Suppressor macrophage treated with lipopolysaccharide for 4 hours (primary cell): ENCODE measurements at places on chromosomes 1 and 21.

DNA sequence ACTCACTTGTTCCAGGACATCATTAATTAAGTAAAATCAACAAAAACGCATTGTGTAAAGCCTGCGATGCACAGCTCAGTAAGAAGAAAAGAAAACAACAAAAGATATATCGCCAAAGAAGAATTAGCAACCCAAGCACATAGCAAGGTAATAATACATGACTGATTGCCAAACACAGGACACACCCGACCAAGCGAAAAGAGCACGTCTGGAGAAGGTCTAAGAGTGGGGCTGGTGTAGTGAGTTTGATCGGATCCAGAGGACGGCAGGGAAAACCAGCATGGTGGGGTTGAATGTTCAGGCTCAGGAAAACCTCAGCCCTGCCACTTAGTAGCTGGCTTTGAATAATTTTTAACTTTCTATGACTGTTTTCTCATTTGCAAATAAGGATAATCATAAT, 69.8 kb downstream of the JAK1 start:
- no peak for DNase-seq

DNA sequence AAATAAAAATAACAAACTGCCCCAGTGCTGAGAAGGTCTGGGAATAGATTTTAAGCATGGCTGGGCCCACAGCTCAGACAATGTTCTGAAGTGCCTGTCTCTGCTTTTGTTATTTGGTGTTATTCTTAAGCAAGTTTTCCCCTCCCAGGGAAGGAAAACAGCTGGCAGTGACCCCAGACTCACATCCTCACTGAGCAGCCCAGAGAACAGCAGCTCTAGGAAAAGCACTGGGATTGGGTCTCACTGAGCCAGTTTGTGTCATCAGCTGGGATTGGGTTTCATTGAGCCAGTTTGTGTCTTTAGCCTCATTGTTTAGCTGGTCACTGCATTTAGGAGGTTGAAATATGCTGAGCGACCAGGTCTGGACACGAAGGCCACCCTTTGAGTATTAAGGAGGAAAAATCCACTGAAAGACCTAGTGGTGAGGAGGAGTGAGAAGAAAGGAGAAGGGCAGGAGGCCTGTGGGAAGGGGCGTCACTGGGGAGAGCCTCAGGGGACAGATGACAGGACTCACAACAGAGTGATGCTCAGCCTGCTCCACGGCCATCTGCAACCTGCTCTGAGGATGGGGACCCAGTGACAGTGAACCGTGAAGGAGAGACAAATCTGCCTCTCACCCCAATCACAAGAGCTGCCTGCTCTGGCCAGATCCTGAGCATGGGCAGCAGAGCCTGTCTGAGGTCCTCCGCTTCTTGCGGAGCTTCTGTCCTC, 103.8 kb downstream of the TOMM20 start:
- no peak for DNase-seq

GRCh38 chr21:18245464-18245967, 883 bp downstream of the CHODL start:
- DNase-seq: no peak

- DNase-seq: no peak
Observed at GRCh38 chr1:59458884-59459283, 162.0 kb downstream of the FGGY start.

- DNase-seq: peak; percentile 99
Observed at GRCh38 chr1:226827968-226828513, 42.4 kb upstream of the PSEN2 start.

DNA sequence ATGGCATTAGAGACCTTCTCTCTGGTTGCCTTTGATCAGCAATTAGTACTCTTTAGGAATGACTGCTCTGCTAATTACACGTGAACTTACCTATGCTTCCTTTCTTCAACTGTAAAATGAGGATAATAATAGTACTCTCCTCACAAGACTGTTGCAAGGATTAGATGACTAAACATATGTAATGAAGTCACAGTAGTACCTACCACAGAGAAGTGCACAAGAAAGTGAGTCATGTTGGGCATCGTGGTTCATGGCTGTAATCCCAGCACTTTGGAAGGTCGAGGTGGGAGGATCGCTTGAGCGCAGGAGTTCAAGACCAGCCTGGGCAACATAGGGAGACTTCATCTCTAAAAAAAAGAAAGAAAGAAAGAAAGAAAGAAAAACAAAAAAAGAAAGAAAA, 68.1 kb upstream of the AK4 start:
- peak; percentile 71 for DNase-seq

DNA sequence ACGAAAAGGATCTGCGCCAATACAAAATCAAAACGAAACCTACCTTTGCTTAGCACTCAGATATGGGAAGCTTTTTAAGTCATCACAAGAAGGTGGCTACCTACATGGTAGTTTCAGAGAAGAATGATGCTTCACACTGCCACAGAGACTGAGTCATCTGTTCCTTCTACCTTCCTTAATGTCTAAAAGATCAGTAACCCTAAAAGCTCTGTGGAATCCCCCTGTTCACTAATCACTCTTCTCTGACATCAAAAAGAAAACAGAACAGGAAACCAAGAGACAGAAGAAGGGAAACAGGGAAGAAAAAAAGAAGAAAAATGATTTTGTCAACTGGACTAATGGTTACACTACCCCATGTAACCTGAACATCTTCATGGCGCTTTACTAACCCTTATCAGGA, 177.2 kb downstream of the SMYD3 start:
- DNase-seq: no peak

GRCh38 chr1:201904579-201904978, 15.9 kb downstream of the SHISA4 start:
- no peak for DNase-seq

GRCh38 chr1:30783256-30783915, 25.8 kb upstream of the LAPTM5 start:
- peak; percentile 79 for DNase-seq

DNA sequence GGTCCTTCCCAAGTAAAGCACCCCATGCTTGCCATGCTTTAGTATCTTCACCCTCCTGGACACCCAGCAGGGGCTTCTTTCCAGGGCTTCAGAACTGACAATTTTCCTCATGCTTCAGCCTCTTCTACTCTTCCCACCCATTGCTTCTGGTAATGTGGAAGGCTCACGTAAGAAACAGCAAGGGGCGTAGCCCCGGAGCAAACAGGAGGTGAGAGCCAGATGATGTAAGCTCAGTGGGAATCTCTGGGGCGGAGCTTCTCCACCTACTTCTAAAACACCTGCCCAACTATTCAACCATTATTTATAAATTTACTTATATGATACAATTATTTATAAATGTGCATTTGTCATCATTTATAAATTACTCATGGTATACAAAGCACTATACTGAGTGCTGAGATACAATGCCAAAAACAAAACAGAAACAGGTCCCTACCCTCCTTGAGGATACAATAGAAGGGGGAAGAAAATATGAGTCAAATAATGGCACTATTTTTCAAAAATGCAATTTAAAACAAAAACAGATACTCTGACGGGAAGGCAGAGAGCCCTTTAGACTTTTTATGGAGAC, 140.1 kb upstream of the CAMK1G start:
- no peak for DNase-seq

GRCh38 chr1:43834280-43835081, 99.1 kb upstream of the ARTN start:
- DNase-seq: peak; percentile 76

GRCh38 chr21:22791986-22792560, 1793.9 kb downstream of the NCAM2 start:
- peak; percentile 72 for DNase-seq

DNA sequence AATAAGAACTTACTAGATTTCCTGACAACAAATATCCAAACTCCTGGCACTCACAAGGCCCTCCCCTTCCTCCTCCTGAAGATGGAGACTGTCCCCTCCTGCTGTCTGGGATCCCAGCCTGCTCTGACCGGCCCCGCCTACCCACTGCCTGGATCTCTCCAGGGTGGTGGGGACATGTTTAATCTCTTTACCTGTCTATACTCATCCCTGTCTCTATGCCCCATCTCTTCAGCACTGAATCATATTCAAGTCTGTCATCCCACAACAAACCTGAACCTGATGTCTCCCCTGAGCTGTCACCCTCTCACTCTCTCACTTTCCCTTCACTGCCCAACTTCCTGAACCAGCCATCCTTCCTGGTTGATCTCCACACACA, 22.1 kb downstream of the MATN1 start:
- no peak for DNase-seq

DNA sequence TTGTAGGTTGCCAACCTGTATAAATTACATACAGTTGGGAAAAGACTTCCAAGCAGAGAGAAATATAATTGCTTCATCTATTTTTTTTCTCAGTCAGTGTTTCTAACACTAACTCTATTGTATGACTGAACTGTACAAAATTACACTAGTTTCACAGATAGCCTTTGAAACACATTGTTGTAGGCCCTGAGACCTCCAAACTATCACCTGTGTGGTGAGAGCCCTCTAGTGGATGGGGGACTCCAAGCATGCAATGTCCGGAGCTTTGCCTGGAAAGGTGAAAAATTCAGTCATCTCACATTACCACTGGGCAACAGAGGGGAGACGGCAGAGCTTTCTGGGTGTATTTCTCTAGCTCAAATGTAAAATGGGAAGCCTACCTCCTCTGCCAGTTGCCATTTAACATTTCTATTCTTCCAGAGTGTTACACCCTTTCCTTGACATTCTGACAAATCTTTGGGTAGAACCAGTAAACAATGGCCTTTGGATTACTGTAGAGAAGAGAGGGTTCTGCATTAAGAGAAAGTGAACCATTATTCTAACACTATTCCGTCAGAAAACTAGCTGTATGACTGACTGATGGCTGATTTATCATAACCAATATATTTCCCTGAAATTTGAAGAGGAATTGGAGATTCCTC, 212.2 kb downstream of the LYPLAL1 start:
- peak; percentile 28 for DNase-seq

DNA sequence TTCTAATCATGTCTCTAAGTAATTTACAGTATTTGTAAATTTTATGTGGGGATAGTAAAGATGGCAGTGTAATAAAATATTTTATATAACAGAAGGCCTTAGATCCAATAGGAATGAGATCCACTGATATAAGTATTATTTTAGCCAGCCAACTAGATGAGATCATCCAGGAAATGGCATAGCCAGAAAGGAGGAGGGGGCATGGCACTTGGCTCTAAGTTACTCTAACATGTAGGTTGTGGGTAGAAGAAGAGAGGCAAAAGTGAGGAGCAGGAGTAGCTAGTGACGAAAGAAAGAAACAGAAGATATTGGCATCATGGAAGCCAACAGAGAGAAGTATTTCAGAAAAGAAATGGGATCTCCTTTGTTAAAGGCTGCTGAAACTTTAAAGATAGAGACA, 426.1 kb downstream of the PTPRC start:
- DNase-seq: no peak

DNA sequence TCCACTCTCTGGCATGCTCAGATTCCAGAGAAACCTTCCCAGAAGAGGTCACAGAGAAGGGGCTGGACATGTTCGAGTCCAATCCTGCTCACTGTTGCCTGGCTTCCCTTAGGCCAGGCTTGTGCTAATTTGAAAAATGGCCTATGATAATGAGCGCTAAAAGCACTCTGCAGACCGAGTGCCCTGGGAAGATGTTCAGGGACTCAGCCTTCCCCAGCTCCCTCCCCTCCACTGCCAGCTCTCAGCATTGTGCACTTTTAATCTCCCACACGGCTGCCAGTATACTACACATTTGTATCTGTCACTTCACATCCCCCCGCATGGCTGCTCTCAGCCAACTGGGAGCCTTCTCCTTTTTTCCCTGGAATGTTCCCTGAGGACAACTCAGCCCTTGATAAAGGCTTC, 24.1 kb downstream of the FAM163A start:
- no peak for DNase-seq

GRCh38 chr1:212205843-212206242, 79.4 kb upstream of the PPP2R5A start:
- no peak for DNase-seq

- DNase-seq: peak; percentile 25
Observed at GRCh38 chr1:39508857-39509305, 17.4 kb downstream of the BMP8A start.

DNA sequence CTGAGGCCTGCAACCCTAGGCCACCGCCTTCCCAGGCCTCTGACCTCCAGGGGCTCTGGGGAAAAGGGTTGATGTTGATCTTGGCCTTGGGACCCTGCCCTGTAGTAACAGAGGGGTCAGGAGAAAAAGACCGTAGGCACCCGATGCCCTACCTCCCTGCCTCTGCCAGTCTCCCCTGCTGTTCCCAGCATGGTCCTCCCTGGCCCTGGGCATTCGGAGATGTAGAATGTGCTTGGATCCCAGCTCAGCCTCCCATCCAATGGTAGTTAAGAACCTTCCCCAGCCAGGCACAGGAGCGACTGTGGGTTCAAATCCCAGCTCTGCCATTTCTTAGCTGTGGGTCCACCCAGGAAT, 72.0 kb upstream of the TARDBP start:
- no peak for DNase-seq

GRCh38 chr1:4174291-4175200, 274.5 kb upstream of the C1orf174 start:
- no peak for DNase-seq

DNA sequence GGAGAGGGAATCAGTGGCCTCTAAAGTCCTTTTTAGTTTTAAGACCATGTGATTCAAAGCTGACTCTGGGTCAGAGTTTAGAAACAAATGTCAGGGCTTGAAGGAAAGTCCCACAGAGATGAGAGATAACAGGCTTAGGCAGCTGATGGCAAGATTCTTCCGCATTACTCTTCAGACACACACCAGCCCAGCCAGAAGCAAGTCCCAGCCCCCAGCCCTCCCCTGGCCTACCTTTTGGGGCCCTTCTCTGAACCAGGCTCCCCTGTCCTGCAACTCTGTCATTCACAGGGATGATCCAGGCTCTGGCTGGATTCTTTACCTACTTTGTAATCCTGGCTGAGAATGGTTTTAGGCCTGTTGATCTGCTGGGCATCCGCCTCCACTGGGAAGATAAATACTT, 13.1 kb upstream of the CASQ1 start:
- no peak for DNase-seq

- no peak for DNase-seq
Observed at GRCh38 chr1:153771261-153771660, 3.9 kb upstream of the SLC27A3 start.
